ENCODE measurements at places on chromosomes 12 and 14. TPM values are rescaled to one million over a fixed set of nuclear protein-coding genes. Genes with fewer than 3 reads are reported as not detected.

- H3K27me3 ChIP-seq, result no peaks in the 10 kb centered on the region
- H3K27ac ChIP-seq, result no peak overlapping the region
- no peaks in the 10 kb centered on the region for H3K4me1 ChIP-seq
- peaks cover 3% of the 10 kb centered on the region for H3K36me3 ChIP-seq
- no peak overlapping the region for H3K4me3 ChIP-seq
- no peak for DNase-seq
These were observed 141.0 kb downstream of the MSRB3 start for GRCh38 chr12:65419284-65420072.

GRCh38 chr12:33006106-33006505 lies 109.5 kb upstream of the PKP2 start:
- H3K27ac ChIP-seq, result no peak overlapping the region
- no peaks in the 10 kb centered on the region for H3K27me3 ChIP-seq
- no peak overlapping the region for H3K4me3 ChIP-seq
- H3K36me3 ChIP-seq, result no peaks in the 10 kb centered on the region
- DNase-seq, result no peak

GRCh38 chr14:54549862-54550261 lies 17.1 kb upstream of the SAMD4A start:
- H3K27ac ChIP-seq, result no peak overlapping the region
- no peak overlapping the region for H3K4me3 ChIP-seq
- H3K4me1 ChIP-seq, result no peaks in the 10 kb centered on the region
- H3K27me3 ChIP-seq, result no peaks in the 10 kb centered on the region

- H3K27ac ChIP-seq, result no peak overlapping the region
- DNase-seq, result no peak
- H3K4me3 ChIP-seq, result no peak overlapping the region
These were observed 18.6 kb downstream of the TPCN1 start for GRCh38 chr12:113239811-113240331.

DNA sequence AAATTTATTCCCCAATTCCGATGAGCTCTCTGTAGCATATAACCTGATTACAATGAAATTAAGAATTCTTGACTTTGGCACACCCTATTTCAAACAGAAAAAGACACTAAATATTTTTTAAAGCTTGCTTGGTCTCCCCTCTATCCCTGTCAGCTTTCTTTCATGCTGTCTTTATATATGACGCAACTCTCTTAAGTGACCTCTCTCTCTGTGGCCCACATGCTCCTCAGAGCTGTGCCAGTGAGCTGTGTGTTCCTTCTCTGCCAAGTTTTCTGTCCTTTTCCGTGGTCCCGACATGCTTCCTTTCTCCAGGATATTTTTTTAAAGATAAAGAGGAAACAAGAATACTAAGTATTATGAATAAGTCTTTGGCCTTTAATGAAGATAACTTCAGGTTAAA lies 484.0 kb downstream of the ETNK1 start:
- no peak overlapping the region for H3K27ac ChIP-seq
- DNase-seq, result no peak
- H3K27me3 ChIP-seq, result no peaks in the 10 kb centered on the region
- no peak overlapping the region for H3K4me3 ChIP-seq
- H3K4me1 ChIP-seq, result no peaks in the 10 kb centered on the region

- peak overlapping the region; percentile 73 for H3K4me3 ChIP-seq
- peak overlapping the region; percentile 65 for H3K27ac ChIP-seq
These were observed 582 bp downstream of the SGPP1 start for GRCh38 chr14:63727231-63727735.

- H3K27ac ChIP-seq, result no peak overlapping the region
- H3K4me3 ChIP-seq, result no peak overlapping the region
- H3K4me1 ChIP-seq, result peaks cover 14% of the 10 kb centered on the region
These were observed 68.3 kb downstream of the FOXN3 start for GRCh38 chr14:89348722-89349121.

GRCh38 chr12:46660719-46661109 lies 165.1 kb downstream of the SLC38A4 start:
- H3K4me1 ChIP-seq, result peaks cover 38% of the 10 kb centered on the region
- no peak overlapping the region for H3K4me3 ChIP-seq
- H3K36me3 ChIP-seq, result no peaks in the 10 kb centered on the region

AQP6 gene
- not detected for total RNA-seq

CLEC14A gene
- not detected for total RNA-seq

IL31 gene
- not detected for total RNA-seq

Data from astrocyte (in vitro differentiated cells and primary cell).